ENCODE measurements at places on chromosomes 5 and 9.

- no peak for DNase-seq
Measured at GRCh38 chr5:157511651-157512644, 51.9 kb downstream of the NIPAL4 start.

DNA sequence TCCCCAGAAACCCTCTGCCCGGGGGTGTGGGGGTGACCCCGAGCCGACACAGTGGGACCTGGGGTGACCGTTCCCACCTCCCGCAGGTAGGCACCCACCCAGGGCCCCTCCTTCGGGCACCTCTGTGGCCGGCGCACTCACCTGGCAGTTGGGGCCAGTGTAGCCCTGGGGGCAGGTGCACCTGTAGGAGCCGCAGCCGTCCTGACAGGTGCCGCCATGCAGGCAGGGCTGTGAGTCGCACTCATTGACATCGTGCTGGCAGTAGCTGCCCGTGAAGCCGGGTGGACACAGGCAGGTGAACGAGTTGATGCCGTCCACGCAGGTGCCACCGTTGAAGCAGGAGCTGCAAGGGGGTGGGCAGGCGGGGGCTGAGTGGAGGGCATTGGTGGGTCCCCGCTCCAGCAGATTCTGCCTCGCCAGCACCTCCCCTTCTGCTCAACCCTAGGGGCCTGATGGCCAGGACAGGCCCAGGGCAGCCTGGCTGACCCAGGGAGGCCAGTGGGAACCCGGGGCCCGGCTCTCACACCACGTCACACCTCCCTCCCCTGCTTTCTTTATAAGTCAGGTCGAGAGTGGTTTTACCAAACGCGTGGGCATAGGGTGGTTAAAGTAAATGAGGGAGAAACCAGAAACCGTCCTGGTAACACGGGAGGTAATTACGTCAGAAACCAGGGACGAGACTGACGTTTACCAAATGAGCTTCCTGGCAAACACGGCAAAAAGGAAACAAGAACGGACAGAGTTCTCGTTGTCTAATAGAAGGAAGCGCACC is 26.1 kb upstream of the SEC16A start:
- DNase-seq: no peak

DNA sequence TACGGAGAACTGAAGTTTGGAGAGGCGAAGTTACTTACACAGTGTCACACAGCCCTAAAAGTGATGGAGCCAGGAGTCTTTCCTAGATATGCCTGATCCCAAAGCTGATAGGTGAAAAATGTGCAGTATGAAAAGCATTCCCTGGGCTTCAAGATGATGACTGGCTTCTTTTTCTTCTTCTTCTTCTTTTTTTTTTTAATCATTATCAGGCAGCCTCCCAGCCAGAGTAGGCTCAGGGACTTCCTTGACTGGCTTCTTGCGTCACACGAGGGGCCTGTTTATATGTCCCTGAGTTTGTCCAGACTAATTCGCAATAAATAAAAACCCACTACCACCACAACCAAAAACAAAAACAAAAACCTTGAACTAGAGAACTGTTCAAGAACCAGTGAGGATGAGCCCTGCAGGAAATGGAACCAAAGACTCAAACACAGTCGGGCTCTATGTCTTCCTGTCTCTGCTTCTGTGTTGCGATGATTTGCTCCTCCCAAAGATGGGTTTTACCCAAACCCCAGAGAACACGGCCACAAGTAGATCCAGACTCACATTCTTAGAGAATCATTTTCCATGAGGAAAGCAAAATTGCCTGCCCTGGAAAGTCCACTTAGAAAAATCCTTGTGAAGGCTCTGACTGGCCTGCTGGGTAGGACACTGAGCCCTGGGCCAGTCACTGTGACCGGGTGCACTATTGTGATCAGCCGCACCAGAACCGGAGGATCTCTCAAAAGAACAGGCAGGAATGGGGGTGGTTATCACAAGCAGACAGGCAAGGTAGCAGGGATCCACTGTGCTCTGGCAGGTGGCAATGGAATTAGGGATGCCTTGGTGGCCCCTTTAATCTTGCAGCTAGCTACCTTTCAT is 38.0 kb upstream of the ADAM19 start:
- DNase-seq: no peak

DNA sequence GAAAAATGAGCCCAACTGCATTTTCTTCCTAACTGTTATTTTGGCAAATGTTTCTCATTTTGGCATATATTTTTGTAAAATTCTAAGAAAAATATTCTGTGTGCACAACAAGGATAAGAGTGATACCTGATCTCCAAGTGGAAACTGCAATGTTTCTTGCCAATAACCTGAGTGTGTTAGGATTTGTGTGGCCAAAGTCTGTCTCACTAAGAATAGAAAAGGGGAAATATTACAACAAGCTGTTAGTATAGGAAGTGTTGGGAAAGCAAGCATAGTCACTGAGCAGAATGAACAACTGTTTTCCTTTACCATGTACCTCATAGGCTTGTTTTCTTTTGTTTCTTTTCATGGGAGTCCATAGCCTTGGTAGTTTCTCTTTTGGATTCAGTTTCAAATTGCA is 624.2 kb downstream of the MTRR start:
- no peak for DNase-seq

- DNase-seq: no peak
Measured at GRCh38 chr5:27087747-27088146, 49.4 kb upstream of the CDH9 start.

GRCh38 chr5:178094345-178094744 is 19.0 kb upstream of the N4BP3 start:
- DNase-seq: no peak

GRCh38 chr9:26247861-26248260 is 569.6 kb upstream of the TUSC1 start:
- DNase-seq: no peak

DNA sequence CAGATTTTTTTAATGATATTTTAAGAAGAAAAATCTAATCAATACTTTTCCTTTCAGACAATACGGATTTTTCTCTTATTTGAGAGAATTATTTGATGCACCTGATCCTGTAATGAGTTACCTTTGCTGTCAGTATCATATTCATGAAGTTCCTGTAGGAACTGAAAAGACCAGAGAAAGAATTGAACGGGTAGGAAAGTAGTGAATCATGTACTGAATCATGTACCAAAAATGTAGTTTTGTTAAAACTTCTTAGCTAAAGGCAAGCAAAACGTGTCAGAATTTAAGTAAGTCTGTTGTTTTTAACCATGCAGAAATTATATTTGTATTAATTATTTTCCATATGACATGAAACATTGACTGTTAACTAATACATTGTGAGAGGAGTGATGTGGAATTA is 56.6 kb downstream of the SMC5 start:
- DNase-seq: no peak

DNA sequence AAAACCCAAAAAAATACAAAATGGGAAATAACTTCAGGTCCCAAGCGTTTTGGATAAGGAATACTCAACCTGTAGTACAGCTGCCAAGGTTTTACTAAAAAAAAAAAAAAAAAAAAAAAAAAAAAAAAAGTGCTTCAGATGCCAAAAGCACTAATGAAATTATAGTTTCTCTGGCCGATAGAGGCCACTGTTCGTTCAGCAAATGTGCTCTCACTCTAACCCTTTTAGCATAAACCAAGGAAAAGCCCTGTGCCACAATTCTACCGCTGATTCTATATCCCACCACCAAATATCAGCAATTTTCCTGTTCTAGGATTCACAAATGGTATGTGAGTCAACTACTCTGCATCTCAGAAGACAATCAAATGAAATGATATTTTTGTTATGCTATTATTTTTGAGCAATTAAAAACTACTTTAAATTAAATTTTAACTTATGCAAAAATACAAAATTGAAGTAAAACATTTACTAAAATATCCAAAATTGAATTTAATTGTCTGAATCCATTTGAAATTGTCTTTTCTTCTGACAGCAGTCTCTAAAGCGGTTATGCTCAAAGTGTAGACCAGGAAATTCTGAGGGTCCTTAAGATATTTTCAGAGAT is 79.8 kb downstream of the RICTOR start:
- DNase-seq: peak; percentile 2

DNA sequence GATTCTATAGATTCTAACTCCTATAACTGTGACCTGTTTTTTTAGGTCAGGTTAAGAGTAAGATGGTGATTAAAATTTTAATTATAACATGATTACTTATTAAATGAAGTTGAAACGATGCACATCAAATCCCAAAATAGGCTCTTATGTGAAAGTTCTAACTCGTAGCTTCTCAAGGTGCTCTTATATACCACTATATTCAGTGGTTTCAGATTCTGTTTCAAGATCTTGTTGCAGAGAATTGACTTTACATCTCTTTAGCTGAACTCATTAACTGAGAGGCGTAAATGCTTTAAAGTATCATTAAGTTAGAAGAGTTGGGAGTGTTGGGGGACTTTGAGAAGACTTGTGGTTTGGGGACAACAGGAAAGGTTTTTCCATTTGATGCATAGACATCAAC is 1399.8 kb downstream of the PTPRD start:
- no peak for DNase-seq

- DNase-seq: no peak
Measured at GRCh38 chr5:73230264-73231245, 57.6 kb downstream of the TMEM174 start.

DNA sequence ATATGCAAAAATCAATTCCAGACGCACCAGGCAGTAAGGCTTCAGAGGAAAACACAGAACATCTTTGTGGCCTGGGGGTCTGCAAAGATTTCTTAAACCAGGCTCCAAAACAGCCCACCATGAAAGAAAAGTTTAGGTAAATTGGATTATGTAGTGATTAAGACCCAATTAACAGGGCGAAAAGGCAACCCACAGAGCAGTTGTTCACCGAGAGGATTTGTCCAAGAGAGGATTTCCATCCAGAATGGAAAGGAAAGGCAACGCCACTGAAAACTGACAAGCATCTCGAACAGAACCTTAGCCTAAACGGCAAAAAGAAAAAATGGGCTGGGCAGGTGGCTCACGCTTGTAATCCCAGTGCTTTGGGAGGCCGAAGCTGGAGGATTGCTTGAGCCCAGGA is 37.4 kb downstream of the GLT6D1 start:
- no peak for DNase-seq

GRCh38 chr9:32554107-32554506 is 1.7 kb upstream of the TOPORS start:
- no peak for DNase-seq

- DNase-seq: no peak
Measured at GRCh38 chr5:80246995-80247729, 8.7 kb downstream of the SERINC5 start.

DNA sequence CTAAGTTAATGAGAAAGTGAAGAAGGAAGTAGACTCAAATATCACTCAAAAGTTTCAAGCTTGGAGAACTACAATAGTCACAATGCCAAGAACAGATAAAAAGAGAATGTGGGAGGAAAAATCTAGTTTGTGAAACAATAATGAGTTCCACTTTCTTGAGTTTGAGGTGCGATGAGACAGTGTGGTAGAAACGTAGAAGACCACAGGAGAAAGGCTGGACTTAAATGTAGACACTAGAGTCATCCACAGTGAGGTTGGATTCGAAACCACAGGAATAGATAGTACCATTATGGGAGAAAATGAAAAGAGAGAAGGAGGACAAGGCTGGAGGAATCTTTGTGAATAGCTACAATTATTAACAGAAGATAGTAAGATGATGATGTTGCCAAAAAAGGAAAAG is 141.1 kb upstream of the LRRTM2 start:
- DNase-seq: no peak

DNA sequence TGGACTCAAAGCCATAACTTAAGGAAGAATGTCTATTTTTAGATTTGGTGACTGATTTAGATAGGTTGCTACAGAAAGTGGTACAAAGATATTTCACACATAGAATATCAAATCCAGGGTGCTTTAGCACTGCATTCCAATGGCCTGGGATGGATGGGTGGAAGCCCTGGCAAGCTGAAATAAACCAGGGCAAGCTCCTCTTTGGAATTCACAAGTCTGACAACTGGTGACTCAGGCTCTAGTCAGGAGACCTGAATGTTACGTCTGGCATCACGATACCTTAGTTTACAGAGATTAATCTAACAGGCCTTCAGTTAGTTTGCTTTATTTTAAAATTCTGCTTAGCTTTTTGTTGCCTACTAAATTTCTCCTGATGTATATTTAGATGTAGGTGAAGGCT is 144.0 kb downstream of the TMC1 start:
- no peak for DNase-seq

DNA sequence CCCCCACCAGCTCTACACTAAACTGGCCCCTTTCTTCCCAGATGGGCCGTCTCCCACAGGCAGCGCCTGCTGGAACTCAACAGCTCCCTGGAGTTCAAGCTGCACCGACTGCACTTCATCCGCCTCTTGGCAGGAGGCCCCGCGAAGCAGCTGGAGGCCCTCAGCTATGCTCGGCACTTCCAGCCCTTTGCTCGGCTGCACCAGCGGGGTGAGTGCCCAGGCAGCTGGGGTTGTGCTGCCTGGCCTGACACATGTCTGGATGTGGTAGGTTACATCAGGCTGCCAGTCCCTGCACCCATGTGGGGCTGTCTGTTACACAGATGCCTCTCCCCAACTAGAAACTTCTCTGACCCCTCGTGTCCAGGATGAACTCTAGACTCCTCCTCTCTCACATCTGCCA is 9.8 kb downstream of the NHP2 start:
- no peak for DNase-seq

GRCh38 chr5:98588215-98588614 is 185.2 kb upstream of the RGMB start:
- DNase-seq: no peak

DNA sequence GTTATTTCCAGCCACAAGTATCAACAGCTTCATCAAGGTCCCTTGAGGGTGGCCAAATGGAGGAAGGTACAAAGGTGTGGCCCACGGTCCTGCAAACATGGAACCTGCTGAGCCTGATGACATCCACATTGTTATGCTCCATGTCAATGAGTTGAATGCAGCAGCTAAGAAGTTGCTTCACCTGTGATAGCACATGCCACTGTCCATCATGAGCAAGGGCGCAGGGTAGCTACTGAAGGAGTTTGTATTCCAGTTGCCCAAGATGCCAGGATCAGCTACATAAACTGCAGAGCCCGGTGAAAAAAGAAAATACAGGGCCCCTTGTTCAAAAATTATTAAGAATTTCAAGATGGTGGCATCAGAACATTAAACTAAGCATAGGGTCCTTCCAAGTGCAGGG is 24.2 kb downstream of the LSM11 start:
- DNase-seq: no peak

DNA sequence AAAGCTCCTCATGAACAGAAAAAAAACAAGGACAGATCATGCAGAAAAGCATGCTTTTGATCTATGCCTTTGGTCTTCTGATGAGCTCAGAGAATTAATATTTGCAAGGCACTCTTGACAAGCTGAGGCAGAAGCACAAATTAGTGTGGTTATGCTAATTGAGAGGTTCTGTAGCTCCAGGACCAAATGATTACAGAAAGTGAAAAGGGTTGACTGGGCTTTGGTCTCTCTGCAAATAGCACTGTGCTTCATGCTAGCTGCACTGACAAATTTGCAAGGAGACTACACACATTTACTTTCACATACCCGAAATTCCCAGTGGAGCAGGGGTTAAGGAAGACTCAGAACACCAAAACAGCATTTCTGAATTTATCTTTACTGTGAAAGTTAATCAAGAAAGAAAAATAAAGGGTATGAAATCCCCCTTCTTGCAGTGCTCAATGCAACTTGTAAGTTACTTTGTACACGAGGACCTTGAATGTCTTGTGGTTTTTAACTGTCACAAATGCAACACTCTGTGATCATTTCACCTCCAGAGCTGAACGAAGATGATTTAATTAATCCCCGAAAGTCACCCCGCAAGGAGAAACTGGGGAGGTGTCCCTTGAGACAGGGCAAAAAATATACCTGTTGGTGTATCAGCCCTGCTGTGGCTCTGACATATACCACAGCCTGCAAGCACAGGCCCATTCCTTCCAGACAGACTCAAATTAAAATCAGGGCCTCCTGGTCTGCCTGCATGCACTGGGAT is 11.9 kb downstream of the RAPGEF1 start:
- DNase-seq: no peak

- DNase-seq: no peak
Measured at GRCh38 chr9:89992326-89993198, 387.8 kb downstream of the GADD45G start.
